LHCN-M2 (cell line): ENCODE measurements at places on chromosomes 13 and 19.
A peak's percentile ranks its signal among the peaks of the same experiment; 100 is the strongest.

GRCh38 chr13:30002577-30002976 is 152.2 kb upstream of the UBL3 start:
- DNase-seq, result peak; percentile 72

DNA sequence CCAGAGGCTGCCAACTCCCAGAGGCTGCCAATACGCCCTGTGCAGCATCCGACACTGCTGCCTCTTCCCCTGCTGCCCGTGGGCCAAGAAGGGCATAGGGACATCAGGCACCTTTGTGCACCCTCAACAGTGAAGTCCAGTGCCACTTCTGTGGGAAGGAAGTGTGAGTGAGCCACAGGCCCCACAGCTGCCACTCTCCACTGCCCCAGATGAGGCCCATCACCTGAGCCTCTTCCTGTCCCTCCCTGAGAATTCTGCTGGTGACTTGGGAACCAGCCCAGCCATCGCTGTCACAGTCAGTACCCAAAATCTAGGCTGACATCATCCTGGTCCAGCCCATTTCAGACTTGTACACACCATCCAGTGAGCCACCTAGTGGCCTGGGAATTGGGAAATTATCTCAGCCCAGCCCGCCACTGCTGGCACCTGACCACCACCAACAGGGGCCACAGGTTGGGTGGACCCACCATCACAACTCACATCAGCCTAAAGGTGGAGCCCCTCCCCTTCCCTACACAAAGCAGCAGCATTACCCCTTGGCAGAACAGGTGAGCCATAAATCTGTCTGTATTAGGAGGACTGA is 733.9 kb upstream of the KLHL1 start:
- DNase-seq, result no peak

DNA sequence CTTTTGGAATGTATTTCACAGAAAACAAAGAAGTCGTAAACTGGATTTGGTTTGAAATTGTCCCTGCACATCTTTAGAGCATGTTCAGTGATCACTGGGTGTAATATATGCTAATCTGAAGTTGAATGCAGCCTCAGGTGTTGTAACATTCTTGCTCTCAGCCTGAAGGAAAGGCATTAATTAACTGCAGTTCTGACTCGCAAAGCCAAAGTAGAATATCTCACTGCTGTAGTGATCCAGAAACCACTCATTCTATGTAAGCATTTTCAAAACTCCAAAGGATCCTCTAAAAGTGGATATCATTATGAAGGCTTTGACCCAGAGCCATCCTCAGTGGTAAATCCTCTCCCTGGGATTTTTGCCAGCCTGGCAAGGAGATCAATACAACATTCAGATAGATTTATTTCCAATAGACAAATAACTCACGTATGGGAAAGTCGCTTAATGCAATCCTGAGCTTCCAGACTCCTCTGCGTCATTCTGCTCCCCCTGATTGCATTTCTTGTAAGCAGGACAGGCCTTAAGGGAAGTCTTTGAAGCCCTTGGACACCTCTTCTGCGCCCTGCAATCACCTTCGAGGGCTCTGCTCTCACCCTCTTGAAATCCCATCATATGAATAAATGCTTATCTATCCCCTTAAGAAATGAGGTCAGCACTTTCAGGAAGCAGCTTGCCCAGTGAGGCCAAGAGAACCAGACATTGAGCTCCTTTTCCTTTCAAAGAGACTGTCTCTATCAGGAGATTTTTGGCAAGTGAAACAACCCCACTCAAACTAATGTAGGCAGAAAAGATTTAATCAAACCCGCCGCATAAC is 301.7 kb upstream of the NBEA start:
- DNase-seq, result no peak

- DNase-seq, result no peak
Observed at GRCh38 chr13:25902891-25903341, 148.9 kb downstream of the SHISA2 start.

DNA sequence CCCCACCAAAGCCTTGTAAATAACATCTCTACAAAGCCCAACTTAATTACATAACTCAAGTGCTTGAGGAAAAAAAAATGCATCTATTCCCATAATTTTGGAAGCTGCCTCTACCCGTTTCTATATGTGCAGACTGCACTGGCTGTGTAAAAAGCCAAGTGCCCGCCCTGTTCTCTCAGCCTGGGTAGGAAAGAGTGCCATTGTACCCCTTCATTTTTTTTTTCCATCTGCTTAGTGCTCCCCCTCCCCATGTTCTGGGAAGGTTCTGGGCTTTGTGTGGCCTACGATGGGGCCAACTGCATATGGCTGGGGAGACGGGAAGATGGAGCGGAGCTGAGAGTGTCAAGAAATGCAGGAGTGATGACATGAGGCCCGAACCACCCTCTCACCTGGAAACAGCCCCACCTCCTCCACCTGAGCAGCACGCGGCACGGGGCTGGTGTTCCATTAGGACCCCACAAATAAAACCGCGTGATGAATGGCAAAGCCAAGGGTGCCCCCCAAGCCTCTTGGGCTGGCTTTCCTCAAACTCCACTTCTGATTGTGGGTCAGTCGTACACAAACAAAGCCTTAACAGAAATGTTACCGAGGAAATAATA is 42.1 kb downstream of the TSHZ3 start:
- no peak for DNase-seq

GRCh38 chr19:13162724-13163608 is 12.8 kb downstream of the IER2 start:
- peak; percentile 91 for DNase-seq

DNA sequence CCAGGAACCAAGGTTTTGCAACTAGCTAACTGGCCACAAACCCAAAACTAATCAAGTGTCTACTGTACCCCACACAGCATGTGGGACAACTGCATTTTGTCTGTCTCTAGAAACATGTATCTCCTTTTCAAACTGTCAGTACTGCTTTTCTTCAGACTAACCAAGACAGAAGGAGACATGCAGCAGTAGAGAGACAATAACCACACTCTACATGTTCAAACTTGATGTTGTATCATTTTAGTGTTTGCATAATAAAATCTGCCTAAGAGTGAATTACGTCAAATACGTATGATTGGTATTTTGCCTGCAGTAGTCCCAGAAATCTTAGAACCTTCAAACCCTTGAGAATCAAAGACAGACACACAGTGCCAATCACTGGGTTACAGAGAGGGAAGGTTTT is 22.0 kb upstream of the FREM2 start:
- no peak for DNase-seq

- no peak for DNase-seq
Observed at GRCh38 chr19:39864118-39864517, 17.9 kb upstream of the FBL start.

DNA sequence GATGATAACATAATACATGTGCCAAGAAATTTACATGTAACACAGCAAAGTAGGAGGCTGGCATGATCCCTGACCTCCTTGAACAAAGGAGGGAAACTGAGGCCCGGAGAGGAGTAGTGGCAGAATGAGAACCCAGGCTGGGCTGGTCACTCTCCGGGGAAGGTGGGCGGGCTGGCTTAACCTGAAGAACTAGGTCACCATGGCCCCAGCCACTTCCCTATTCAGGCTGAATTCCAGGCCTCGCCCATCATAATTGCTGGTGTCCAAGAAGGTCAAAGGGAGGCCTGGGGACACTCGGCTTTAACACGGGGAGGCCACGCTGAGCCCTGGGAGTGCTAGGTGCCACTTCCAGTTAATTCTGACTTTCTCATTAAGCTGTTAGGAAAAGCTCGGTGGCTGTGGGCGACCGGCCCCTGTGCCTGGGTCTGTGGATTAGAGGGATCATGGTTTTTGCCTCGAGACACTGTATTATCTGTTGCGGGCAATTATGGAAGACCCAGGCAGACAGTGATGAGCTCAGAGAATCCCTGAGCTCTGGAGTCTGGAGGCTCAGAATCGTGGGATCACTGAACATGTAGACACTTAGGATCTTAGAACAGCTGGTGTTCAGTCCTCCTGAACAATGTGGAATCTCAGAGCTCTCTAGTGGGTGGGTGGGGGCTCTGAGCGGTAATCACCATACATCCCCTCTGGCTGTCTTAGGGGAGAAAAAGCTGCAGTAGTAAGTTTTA is 5.0 kb upstream of the TINCR start:
- DNase-seq, result no peak

DNA sequence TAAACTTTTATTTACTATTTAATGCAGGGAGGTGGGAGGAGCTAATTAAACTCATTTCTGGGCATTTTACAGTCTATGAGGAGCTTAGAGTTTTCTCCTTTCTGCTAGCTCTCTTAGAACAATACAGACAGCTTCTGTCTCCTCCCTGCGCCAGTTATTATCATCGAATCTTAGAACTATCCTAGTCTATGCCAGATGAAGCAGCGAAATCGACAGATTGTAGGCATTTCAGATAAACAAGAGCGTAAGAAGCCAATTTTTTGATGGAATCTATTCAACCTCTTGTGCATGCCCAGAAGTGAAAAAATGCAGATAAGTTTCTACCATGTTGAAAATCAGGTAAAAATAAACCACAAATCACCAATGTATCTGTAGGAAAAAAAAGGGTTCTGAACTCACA is 297.1 kb downstream of the KLF12 start:
- no peak for DNase-seq

GRCh38 chr13:28325022-28325421 is 169.9 kb downstream of the FLT1 start:
- DNase-seq, result no peak

- DNase-seq, result no peak
Observed at GRCh38 chr19:56819166-56819565, 21.4 kb downstream of the PEG3 start.

DNA sequence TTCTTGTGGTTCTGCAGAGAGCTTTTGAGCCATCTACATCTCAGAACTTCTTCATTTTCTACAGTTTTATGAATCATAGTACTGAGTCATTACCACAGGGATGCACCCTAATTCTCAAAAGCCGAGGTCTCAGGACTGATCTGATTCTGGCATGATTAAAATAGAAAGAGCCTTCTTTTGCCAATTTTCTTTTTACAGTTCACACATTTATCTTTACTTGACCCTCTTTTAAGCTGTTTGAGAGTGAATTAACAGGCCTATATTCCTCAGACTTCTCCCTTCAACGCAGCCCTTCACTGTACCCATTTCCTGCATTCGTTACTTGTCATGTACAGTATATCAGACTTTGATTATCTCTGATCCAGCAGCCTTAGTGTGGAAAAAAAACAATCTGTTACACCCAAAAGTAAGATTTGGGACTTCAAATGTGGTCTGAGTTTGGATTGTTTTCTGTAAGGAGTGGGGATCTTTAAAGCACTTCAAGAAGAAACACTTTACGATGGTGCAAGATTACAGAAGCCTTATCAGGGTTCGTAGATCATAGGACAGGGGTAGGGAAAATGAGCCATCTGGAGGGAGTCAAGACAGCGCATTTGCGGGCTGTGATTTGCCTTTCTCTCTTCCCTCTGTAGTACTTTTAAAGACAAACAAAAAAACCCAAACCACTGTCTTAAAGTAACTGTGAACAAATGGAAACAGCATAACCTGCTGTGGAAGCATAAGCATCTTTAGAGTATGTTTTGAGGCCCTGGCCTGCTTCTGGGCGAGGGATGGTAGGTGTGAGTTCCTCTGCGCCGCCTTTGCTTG is 15.3 kb upstream of the GPR183 start:
- DNase-seq, result peak; percentile 88

DNA sequence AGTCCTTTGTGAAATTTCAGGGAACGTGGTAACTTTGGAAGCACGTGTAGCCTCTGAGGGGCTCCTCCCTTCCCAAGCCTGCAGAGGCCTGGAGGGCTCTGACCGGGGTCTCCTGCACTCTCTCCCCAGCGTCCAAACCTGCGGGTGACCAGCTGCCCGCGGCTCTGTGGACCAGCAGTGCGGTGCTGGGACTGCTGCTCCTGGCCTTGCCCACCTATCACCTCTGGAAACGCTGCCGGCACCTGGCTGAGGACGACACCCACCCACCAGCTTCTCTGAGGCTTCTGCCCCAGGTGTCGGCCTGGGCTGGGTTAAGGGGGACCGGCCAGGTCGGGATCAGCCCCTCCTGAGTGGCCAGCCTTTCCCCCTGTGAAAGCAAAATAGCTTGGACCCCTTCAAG is 2.7 kb upstream of the TPGS1 start:
- no peak for DNase-seq

DNA sequence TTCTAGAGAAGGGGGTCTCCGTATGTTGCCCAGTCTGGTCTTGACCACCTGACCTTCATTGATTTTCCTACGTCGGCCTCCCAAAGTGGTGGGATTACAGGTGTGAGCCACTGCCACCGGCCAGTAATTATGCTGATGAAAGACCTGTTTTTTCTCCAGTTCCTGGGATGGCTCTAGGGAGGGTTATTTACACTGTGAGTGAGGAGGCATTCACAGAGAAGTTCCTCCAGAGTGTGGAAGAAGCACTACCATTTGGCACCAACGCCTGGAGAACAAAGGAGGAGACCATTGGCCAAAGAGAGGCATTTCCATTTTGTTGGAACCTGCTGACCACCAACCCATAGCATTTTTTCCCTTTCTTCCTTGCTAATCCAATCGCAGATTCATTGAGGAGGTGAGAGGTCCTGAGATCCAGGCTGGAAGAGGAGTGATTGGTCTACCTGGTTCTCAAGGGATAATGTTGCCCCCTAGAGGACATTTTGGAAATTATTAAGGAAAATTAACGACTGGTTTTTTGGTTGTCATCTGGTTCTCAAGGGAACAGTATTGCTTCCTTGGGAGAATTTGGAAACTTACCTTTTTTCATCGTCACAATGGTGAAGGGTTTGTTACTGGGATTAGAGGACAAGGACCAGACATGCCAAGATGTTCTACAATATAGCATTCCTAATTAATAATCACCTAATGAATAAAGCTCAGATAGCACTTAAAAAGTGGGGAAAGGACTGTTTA is 5.5 kb upstream of the SAE1 start:
- DNase-seq, result peak; percentile 69

DNA sequence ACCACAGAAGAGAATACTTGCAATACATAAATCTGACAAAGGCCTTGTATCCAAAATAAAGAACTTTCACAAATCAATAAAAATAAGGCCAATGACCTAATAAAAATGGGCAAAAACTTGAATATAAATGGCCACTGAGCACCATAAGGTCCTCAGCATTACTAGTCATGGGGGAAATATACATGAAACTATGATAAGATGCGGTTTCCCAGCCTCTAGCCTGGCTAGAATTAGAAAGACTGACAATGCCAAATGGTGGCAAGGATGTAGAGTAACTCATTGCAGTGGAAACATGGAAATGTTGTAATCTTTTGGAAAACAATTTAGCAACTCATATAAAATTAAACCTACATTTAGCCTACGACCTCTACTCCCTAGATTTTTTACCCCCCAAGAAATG is 227.1 kb downstream of the GGACT start:
- peak; percentile 95 for DNase-seq

DNA sequence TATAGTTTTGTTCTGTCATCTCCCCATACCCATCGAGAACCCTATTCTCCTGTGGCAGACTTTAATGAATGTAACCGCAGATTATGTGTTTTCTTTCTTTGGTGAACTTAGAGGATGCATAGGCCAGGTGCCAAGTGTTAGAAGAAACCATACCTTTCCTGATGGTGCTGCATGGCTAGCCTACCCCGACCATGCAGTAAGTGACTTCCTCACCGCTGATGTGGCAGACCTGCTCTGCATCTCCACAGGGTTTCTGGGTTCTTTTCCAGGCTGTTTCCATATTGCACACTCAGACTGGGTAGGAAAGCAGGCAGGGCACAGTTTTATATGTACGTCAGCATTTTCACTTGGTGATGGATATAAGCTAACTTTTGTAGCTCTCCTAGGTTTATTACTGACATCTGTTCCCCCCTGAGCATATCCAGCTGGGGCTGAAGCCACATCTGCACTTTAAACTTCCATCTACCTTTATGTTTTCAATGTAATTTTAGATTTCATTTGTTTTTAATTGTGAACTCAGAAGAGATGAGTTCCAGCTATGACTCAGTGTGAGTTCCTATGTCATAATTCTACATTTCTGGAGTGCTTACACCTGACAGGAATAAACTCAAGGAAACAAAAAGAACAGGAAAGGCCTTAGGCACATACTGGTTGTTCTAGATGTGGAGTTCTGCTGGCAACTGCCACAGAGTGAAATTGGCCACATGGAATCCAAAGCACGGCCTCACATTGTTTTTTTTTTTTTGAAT is 42.3 kb downstream of the LRCH1 start:
- DNase-seq, result no peak
